ENCODE measurements at places on chromosomes 12 and 14.

DNA sequence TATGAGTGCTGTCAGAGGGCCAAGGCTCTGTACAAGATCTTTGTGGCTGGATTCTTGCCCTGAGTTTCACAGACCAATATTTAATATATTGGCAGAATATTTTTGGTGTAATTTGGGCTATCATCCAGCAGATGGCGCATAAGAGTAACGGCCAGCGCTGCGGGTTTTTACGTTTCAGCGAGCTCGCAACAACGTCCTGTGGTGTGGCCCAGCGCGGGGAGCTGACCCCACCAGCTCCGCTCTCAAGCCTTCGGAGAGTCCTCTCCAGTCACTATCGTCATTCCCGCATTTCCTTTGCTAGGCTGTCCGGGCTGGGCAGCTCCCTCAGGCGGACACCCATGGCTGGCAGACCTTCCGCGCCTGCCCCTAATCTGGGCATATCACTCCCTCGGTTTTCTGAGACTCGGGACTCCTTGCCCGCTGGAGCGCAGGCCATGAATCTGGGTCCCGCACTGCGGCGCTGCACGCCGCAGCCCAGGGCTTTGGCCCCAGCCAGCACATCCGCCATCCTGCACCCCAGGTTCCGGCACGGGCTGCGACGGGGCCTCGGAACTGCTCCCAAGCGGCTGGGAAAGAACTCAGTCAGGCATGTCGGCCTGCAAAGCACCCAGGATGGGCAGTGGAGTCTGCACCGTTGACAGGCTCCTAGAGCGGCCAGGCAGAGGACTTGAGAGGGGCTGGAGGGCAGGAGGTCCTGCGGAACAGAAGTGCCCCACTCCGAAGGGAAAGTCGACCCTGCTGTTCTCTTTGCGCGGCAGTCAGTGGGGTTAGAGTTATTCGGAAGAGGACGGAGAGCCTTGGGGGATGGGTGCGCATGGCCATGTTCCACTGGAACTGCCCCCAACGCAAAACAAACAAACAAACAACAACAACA lies 18.4 kb downstream of the OLR1 start:
- peak overlapping the region; percentile 48 for H3K27ac ChIP-seq
- peak overlapping the region; percentile 52 for H3K4me3 ChIP-seq
- DNase-seq, result peak; percentile 47
- no peaks in the 10 kb centered on the region for H3K27me3 ChIP-seq

DNA sequence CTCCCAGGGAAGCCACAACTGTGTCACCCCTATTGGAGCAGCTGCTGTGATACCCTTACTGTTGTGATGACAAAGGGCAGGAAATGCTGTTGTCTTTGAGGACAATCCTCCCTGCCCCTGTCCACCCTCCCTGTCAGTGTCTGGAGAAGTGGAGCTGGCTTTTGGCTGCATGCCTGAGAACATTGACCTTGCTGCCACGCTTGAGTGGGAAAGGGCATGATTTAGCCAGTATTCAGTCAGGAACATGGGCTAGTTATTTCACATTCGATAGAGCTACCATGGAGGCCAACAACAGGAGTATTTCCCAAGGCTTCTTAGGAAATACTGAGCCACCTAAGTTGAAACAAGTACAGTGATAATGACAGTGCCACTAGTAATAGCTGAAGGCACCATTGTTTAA lies 59.4 kb downstream of the MYRFL start:
- no peak overlapping the region for H3K4me3 ChIP-seq
- no peaks in the 10 kb centered on the region for H3K27me3 ChIP-seq
- H3K4me1 ChIP-seq, result no peaks in the 10 kb centered on the region
- no peak overlapping the region for H3K27ac ChIP-seq
- no peaks in the 10 kb centered on the region for H3K36me3 ChIP-seq

- DNase-seq, result peak; percentile 2
- no peaks in the 10 kb centered on the region for H3K36me3 ChIP-seq
- H3K27me3 ChIP-seq, result no peaks in the 10 kb centered on the region
- no peak overlapping the region for H3K27ac ChIP-seq
- H3K4me1 ChIP-seq, result no peaks in the 10 kb centered on the region
- H3K4me3 ChIP-seq, result no peak overlapping the region
These were observed 51.4 kb downstream of the CLMN start for GRCh38 chr14:95268350-95268749.

DNA sequence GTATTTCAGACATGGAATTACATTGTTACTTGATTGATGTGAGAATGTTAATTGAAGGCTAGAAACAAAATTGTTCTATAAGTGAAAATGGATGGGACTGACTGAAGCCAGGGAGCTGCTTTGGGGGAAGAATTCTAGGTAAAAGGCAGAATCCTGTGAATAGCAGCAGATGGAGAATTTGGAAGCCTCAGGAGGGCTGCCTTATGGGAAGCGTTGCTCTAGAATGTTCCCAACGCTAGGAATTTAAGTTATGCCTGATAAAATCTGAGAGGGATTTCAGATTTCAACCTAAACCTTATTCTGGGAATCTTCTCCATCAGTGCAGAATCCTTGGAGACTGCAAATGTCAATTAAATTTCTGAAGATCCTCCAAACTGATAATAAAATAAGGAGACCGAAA lies 858.2 kb upstream of the FLRT2 start:
- no peaks in the 10 kb centered on the region for H3K4me1 ChIP-seq
- H3K27ac ChIP-seq, result no peak overlapping the region
- no peak overlapping the region for H3K4me3 ChIP-seq
- H3K27me3 ChIP-seq, result no peaks in the 10 kb centered on the region
